ENCODE measurements at places on chromosomes 11 and 22. TPM values are rescaled to one million over a fixed set of nuclear protein-coding genes. Genes with fewer than 3 reads are reported as not detected.

GRCh38 chr11:66883016-66883965, 26.4 kb downstream of the LRFN4 start:
- DNase-seq, result peak; percentile 54

The P2RY6 gene
- total RNA-seq, result 1.8 TPM

The ANGPTL5 gene
- total RNA-seq, result not detected

DNA sequence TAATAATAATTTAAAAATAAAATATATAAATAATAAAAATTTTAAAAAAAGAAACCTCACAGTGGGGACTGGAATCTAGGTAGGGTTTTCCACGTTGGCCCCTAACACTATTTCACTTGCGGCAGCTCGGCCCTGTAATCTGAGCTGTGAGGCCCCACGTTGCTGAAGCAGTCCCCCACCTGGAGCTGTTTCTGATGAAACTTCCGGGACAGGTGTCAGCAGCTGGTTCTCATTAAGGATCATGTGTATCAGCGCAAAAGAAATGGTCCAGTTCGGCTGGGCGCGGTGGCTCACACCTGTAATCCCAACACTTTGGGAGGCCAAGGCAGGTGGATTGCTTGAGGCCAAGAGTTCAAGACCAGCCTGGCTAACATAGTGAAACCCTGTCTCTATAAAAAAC, 17.3 kb downstream of the RHOD start:
- DNase-seq, result no peak

The HMOX1 gene
- total RNA-seq, result 52.5 TPM

DNA sequence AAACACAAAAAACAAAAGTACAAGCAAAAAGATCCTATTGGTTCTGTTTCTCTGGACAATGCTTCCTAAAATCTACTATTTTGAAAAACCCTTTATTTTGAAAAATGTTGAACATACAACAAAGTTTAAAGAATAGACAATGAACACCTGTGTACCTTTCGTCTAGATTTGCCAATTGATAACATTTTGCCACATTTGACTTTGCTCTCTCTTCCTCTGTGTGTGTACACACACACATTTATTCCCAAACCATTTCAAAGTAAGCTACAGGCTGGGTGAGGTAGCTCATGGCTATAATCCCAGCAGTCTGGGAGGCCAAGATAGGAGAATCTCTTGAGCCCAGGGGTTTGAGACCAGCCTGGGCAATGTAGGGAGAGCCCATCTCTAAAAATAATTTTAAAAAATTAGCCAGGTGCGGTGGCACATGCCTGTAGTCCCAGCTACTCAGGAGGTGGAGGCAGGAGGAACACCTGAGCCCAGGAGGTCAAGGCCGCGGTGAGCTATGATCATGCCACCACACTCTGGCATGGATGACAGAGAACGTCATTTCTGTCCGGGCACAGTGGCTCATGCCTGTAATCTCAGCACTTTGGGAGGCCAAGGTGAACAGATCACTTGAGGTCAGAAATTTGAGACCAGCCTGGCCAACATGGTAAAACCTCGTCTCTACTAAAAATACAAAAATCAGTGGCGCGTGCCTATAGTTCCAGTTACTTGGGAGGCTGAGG, 5.3 kb upstream of the PSMC3 start:
- DNase-seq, result peak; percentile 75

DNA sequence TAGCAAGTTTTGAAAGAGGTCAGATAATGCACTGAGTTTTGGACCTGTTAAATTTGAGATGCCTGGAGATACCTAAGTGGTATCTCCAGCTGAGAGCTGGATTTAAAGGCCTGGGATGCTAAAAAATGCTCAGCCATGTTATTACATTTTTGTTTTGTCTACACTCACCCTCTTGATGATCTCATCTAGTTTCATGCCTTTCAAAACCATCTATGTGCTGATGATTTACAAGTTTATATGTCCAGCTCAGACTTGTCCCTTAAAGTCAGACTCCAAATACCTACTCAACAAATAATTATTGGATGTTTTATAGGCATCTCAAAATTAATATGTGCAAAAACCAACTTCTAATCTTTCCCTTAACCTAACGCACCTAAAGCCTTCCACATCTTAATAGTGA, 103.6 kb upstream of the OR9G4 start:
- DNase-seq, result no peak

DNA sequence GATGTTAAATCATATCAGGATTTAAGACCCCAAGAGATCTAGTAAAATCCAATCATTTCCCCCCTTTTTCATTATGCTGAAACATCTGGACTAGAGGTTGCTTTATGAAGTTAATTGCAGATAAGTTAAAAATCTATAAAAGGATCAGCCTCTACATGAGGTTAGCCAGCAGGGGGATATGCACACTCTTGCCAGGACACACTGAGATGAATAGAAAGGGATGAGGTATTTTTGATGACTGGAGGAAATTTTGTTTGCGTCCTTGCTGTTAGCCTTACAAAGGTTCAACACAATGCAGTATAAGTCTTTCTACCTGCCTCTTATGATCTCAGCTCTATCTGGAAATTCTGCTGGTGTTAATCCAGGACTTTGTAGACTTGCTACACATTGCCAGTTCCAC, 1034.3 kb downstream of the LRRC4C start:
- no peak for DNase-seq

DNA sequence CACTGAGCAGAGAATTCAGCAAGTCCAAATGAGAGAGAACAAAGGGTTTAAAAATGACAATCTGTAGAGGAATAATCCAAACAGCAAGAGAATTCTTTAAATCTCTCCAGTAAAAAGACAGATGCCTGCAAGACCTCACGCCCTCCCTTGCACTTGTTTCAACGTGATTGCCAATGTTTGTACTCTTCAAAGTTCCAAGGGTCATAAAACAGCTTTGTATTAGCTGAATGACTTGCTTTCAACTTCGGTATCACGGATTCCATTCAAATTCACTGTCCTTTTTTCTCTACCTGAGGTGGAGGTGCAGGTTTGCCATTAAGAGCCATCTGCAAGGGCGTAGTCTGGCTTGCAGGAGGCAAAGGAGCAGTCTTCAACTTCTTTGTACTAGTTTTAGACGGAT, 41.1 kb upstream of the CHRNA10 start:
- no peak for DNase-seq

DNA sequence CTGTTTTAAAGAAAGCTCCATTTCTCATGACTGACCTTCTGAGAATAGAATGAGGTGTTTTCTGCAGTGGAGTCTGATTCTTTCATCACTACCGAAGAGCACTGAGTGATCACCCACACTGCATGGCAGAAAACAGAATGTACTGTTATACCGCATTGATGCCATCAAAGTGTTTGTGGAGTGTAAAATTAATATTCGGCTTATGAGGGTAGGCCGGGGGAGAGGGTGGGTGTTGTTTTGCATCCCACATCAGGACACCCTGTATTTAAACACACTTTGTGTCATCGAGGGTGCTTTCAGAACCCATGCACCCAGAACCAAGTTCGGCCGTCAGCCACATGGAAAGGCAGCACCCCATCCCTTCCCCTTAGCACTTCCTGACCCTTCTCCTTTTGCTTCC, 41.3 kb upstream of the ETS1 start:
- no peak for DNase-seq

The SMTN gene
- 18.0 TPM for total RNA-seq

DNA sequence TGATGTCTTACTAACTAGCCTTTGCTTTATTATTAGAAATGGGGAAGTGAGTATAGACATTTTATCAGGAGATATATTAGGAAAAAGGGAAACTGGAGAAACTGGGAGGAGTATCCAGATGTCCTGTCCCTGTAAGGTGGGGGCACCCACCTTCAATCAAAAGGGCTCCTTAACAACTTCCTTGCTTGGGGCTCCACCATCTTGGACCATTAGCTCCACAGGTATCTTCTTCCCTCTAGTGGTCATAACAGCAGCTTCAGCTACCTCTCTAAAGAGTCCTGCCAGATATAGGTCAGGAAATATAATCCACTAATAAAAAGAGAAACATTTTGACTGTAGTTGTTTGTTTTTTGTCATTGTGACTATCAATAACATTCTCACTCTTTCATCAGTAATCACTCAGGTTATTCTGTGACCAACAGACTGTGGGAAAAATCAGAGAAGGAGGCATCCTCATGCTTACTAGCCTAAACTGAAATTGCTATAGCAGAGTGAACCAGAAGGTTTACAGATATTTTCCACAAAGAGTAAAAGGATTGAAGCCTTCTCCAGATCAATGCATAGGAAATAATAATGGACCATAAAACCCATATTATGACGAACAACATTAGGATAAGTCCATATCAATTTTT, 10.4 kb downstream of the OR51B4 start:
- no peak for DNase-seq

DNA sequence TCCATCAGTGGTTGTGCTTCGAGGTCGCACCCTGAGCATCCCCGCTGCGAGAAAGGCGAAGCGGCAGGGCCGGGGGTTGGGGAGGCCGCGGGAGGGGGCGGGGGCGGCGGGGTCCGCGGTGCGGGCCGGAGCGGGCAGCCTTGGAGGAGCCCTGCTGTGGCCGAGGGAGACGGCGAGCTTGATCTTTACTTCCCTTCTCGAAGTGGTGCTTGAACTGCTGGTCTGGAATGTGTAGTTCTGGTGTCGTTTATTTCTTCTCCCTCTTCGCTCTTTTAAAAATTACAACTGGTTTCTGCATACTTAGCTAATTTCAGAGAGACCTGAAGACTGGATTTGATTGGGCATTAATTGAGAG, 1.1 kb downstream of the APLP2 start:
- peak; percentile 39 for DNase-seq

DNA sequence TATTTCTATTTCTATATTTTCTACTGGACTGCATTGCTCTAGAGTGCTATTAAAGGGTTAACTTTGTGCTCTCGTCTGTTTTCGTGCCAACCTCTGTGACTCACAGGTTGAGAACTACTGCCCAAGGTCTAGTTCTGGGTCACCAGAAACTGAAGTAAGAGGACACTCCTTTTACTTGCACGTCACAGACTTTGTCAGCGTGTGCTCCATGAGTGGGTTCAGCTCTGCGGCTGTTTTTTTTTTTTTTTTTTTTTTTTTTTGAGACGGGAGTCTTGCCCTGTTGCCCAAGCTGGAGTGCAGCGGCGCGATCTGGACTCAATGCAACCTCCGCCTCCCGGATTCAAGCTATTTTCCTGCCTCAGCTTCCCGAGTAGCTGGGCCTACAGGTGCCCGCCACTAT, 49.8 kb downstream of the CLMP start:
- no peak for DNase-seq

DNA sequence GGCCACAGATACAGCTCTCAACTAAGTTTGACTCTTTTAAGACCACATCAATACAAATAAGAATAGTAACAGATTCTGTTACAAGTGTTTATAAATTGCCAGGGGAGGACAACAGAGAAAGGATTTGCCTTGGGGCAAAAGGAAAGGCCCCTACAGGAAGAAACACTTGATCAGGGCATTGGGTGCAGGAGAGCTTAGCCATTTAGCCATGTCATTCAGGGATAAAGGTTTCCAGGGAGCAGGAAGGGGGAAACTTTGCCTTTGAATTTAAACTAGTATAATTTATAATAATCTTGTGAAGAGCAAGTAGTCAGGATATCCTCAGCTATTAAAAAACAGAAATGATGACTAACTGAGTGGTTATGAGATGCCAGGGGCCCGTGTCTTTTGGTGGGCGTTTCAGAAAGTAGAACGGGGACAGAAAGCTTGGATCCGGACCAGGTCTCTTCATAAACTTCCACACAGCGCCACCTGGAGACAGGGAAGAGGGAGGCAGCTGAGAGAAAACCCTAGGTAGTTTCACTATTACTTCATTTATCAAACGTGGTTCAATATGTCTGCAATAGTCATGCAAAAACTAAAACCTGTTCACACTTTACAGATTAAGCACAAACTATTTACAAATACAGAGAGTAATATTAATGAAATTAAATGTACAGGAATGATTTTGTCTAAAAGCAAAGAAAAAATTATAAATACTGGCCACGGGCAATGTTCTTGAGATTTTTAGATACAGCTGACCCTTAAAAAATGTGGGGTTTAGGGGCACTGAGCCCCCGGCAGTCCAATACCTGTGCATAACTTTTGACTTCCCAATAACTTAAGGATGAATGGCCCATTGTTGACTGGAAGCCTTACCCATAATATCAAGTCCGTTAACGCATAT, 11.0 kb upstream of the SLC5A4 start:
- peak; percentile 64 for DNase-seq

- no peak for DNase-seq
Measured at GRCh38 chr22:39291523-39291922, 27.9 kb downstream of the RPL3 start.

DNA sequence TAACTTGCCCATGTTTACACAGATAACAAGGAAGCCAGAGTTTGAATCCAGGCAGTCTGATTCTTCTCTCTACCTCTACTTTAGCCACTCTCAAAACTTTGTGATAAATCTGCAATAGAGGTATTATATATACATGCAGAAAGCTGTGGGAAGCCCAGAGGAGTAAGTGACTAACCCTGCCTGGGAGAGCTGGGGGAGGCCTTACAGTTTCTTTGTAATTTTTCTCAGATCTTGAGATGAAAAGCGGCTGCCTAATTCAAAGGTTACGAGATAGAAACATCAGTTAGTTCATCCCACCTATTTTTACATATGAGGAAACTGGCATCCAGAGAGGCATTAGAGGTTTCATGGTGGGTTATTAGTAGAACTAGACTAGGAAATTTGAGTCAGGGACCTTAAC, 4.9 kb downstream of the STIM1 start:
- DNase-seq, result no peak

The ISX gene
- not detected for total RNA-seq

GRCh38 chr11:75453916-75454655, 21.1 kb upstream of the KLHL35 start:
- DNase-seq, result no peak

DNA sequence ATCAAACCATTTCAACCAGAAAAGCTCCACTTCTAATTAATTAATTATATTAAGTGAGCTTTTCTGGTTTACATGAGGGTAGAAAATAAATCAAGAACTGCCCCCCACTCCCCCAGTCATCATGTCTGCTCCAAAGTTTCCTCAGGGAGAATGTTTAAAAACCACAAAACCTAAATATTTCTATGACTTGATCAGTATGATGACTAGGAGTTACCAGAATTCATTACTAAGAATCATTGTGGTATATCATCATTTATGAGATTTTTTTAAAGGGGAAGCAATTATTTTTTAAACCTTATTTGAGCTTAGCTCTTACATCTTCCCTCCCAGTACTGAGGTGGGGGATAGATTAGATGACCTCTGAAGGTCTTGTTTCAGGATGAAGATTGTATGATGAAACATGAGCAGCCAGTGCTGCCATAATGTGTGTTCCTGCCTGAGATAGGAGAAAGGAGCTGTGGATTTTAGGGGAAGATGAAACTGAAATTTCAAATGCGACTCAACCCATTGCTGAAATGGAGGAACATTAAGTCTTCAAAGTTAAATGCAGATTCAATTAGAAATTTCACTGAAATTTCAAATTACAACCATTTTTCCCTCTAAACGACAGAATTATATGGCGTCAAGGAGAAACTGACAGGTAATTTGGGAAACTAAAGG, 401.3 kb upstream of the CADM1 start:
- no peak for DNase-seq

The HORMAD2 gene
- total RNA-seq, result 3.0 TPM

The P2RX6 gene
- not detected for total RNA-seq

The GLYAT gene
- 65.0 TPM for total RNA-seq

DNA sequence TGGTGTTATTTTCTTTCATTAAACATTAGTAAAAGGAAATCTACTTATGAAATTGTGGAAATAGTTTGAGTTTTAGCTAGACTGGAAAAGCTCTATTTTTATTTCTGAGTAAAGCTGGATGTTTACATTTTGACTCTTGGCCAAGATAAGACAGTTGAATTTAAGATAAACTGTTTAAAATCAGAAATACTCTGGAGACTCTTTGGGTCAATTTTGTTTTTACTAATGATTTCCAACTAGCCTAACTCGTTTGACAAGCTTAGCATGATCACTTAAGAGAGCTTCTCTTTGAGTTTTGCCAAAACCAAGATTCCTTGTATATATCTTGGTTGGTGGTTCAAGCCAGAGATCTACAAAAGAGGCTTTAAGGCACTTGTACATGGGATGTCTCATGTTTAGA, 724.8 kb upstream of the LUZP2 start:
- DNase-seq, result no peak

Data from right lobe of liver (tissue), 6 donors.